Stimulated activated effector memory CD8-positive, alpha-beta T cell treated with anti-CD3 and anti-CD28 coated beads, Interleukin-12 subunit alpha, Interleukin-12 subunit beta, amount 100 ng/mL, for 72 hours (primary cell): ENCODE measurements at places on chromosomes 16 and 17.

DNA sequence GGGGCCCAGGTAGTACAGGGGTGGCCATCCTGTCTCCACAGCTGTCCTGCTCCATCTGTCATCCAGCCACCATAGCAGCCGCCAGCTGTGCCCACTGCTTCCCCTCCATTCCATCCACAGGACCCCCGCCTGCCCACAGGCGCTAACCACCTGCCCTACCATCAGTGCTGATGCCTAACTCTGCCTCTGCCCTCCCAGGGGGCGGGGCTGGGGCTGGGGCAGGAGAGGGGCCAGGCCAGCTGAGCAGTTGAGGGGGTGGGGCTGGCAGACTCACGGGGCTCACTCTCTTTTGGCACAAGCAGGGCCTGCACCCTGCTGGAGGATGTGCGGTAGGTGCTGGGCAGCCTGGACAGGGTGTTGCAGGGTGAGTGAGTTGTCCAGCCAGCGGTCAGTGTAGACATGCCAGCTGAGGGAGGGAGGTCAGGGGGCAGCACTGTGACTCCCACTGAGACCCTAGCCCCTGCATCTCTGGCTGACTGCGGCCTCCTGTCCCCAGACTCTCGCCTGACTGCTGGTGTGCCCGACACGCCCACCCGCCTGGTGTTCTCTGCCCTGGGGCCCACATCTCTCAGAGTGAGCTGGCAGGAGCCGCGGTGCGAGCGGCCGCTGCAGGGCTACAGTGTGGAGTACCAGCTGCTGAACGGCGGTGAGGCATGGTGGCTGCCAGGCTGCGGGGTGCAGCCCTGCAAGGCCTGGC lies 9.6 kb downstream of the GALK1 start:
- no peak for DNase-seq

- no peak for DNase-seq
Measured at GRCh38 chr17:62720126-62720850, 87.8 kb downstream of the MARCHF10 start.

GRCh38 chr16:27816561-27816960 lies 247.0 kb downstream of the GSG1L start:
- DNase-seq, result no peak

GRCh38 chr16:27378871-27379481 lies 23.0 kb upstream of the IL21R start:
- DNase-seq, result no peak

GRCh38 chr16:27767971-27768591 lies 218.1 kb downstream of the KATNIP start:
- DNase-seq, result no peak

DNA sequence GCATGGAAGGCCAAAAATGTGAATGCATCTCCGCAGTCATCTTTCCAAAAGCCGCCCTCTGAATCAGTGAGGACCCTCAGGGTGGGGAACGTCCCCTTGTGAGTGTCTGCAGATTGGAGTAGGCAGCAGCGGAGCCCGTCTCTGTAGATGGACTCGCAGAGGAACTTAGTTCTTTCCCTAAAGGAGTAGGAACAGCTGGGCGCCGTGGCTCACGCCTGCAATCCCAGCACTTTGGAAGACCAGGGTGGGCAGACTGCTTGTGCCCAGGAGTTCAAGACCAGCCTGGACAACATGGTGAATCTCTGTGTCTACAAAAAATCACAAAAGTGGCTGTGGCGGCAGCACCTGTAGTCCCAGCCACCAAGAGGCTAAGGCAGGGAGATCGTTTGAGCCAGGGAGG lies 53.7 kb downstream of the WDR45B start:
- no peak for DNase-seq

GRCh38 chr16:19147627-19148026 lies 20.4 kb upstream of the SYT17 start:
- no peak for DNase-seq

DNA sequence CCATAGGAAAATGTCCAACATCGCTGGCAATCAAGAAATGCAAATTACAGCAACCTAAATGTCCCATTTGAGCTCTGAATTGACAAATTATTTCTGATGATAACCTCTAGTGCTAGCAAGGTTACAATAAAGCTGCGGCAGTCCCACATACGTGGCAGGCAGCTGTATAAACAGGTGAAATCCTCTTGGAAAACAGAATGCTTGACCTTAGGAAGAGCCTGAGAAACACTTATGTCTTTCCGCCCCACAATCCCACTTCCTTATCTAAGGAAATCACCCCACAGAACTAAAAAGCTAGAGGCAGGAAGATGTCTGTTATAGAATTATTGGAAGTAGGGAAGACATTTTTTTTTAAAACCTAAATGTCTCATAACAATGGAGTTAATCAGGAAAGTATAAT lies 154.3 kb downstream of the KATNIP start:
- DNase-seq, result no peak
